Substantia nigra (tissue), 51 donors: ENCODE measurements at places on chromosomes 2 and 18.
A peak's percentile ranks its signal among the peaks of the same experiment; 100 is the strongest.

DNA sequence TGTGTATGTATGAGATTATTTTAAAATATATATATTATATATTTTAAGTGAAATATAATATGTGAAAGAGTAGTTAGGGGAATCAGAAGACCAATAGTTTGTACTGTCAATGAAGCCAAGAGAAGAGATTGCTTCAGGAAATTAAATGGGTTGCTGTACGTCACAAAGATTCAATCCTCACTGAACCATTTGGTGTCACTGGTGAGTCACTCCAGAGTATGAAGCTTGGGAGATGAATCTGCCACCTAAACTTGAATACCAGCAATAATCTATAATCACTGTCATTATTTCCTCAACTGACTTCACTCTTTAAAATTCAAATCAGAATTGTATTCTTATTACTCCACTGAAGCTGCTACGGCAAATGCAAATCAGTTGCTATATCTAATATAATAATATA lies 41.9 kb upstream of the SCN9A start:
- no peak for DNase-seq

DNA sequence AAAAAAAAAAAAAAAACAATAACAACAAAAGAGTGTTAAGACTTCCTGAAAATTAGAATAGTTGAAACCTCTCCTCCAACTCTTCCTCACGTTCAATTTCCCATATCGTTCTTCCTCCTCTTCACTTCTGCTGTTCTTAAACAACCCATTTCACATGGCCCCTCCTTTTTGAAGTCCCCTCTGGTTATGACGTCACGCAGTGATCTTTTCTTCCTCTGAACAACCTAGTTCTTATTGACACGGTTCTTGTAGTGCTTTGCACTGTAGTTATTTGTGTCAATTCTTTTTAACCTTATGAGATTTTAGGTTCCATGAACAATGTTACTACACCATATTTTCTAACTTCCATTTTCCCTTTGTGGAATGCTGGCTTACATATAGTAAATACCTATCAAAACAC lies 69.5 kb upstream of the RGPD4 start:
- DNase-seq: no peak

- no peak for DNase-seq
Measured at GRCh38 chr2:75607400-75607798, 39.2 kb upstream of the MRPL19 start.

GRCh38 chr2:212898011-212898410 lies 253.4 kb downstream of the IKZF2 start:
- no peak for DNase-seq

- DNase-seq: peak; percentile 84
Measured at GRCh38 chr2:68828887-68829708, 42.1 kb downstream of the BMP10 start.

GRCh38 chr2:46805401-46805951 lies 110.1 kb downstream of the MCFD2 start:
- DNase-seq: no peak

DNA sequence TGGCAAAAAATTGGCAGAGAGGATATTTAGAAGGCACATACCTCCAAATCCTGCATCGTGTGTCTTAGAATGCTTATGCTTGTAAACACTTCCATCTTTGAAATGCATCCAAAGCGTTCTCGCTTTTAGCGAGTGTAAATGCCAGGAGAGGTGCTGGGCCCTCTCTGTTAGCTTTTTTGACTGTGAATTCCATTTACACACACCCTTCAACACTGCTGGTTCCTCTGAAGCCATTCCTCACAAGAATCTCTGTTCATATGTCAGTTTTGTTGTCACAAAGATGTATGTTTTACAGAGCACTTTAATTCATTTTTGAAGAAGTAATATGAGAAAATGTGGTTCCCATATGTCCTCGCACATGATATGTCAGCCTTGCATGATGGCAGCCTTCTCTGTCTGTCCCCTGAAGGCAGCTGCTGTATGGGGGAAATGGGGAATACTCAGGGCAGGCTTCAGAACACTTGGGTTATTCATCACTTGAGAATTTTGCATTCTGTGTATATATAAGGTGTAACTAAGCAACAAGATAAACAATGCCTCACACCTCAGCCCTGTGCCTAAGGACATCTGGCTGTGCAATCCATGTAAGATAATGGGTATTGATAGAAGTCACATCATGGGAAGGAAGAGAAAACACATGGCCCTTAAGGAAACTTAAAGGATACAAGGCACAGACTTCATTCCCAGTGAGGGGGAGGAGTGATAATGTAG lies 52.3 kb downstream of the RAB27B start:
- no peak for DNase-seq

- DNase-seq: no peak
Measured at GRCh38 chr2:3461801-3462492, 57.4 kb downstream of the ADI1 start.

GRCh38 chr2:200453853-200454534 lies 55.9 kb downstream of the KCTD18 start:
- DNase-seq: no peak

- no peak for DNase-seq
Measured at GRCh38 chr18:43620936-43621335, 343.6 kb upstream of the SYT4 start.

GRCh38 chr18:72674710-72675109 lies 130.6 kb upstream of the CBLN2 start:
- no peak for DNase-seq

DNA sequence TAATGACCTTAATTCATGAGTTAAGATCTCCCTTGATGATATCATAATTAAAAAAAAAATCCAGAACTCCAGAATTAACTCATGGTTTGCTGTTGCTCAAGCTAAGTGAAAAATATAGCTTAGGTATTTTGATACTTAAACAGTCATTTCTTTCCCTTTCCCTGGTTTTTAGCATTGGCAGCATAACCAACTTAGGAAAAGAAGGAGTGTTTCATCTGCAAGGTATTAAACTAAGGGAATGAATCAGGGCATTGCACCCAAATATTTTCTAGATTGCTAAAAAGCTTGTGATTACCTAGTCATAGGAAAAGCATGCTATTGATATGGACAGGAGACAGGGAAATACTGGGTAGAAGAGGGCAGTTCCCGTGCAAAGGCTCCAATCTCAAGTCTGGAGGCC lies 207.2 kb downstream of the LRP1B start:
- no peak for DNase-seq

DNA sequence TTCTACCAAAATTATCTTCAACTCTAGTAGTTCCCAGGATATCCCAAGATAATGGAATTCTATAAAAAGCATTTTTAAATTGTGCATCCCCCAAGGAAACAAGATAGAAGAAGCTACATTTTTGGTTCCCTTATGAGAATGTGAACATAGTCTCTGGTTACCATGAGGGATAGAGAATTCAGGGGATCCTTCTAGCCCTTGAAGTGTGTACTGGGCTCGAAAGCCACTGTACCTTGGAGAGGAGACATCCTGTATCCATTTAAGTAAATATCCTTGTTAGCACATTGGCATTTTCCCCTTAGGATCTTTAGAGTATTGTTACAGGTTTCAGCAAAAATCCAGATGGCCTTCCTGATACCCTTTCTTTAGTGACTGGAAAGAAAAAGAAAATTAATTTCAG lies 228.5 kb downstream of the RTP5 start:
- DNase-seq: no peak

DNA sequence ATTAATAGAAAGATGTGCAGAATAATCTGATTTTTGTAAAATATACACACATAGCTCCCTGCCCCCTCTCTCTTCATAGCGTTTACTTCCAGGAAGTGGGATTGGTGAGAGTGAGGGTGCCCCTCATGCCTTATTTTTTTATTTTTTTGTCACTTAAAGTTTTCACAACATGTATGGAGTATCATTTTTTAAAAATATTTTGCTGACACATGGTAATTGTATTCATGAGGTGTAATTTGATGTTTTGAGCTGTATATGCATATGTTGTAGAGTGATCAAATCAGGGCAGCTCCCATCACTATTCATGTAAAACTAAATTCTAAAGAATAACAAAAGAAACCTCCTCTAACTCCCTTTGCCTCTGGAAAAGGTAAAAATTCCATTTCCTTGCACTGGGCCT lies 74.7 kb downstream of the VSNL1 start:
- no peak for DNase-seq

GRCh38 chr2:15895615-15896469 lies 44.5 kb upstream of the MYCN start:
- DNase-seq: no peak

DNA sequence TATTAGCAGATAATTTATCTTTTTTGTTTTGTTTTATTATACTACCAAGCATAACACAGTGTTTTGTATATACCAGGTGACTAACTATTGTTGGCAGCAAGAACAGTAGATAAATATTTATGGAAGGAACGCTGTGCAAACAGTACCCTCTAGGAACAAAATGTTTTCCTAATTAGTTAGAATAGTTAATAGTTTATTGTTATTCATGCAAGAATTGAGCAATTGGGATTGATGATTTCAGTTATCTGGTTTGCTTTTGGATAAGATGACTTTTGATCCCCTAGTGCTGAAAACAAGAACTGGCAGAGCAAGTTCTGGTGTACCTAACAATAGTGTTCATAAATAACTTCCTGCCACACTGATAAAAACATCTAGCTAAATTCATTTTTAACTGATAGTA lies 323.3 kb downstream of the TGIF1 start:
- no peak for DNase-seq

GRCh38 chr18:77116201-77117080 lies 16.1 kb downstream of the MBP start:
- no peak for DNase-seq

- DNase-seq: no peak
Measured at GRCh38 chr18:54203914-54204313, 20.6 kb downstream of the MBD2 start.

DNA sequence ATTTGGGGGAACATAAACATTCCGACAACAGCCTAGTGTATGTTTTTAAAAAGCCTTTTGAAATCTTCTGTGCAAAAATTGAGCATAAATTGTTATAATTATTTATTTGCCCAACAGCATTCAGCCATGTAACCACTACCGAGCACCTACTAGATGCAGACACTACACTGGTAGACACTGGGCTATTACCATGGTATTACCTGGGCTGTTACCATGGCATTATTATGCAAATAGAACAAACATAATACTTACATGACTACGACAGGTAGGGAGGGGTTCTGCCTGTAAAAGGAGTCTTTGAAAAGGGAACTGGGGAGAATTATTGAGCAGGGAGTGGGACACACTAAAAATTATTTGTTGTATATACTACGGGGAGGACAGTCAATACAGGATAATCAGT lies 116.4 kb downstream of the MREG start:
- DNase-seq: no peak

GRCh38 chr2:171342067-171342413 lies 91.8 kb downstream of the METTL8 start:
- no peak for DNase-seq

- no peak for DNase-seq
Measured at GRCh38 chr2:170229125-170229524, 51.2 kb downstream of the MYO3B start.

DNA sequence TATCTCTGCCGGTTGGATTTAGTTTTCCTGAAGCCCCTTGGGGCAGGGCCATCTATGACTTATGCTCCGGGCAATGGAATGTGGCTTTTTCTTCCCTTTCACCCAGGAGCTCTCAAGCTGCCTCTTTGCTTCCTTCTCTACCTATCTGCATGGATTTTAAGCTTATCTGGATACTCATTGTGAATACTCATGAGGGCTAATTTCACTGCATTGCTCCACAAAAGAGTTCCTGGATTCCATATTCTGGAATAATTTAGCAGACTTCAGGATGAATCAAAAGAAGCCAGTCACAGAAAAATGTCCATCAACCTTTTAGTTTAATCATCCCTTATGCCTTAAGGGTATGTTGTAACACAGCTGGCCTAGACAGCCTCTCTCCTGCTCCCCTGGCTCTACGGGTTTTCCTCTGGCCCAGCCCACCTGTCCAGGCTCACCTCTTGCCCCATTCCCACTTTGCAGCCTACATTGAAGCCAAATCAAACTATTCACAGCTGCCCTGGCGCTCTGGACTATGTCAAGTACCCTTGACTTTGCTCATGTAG lies 122.8 kb upstream of the RMDN2 start:
- no peak for DNase-seq

- no peak for DNase-seq
Measured at GRCh38 chr2:199791326-199791725, 59.7 kb downstream of the FTCDNL1 start.

- DNase-seq: no peak
Measured at GRCh38 chr2:239589270-239589825, 188.5 kb upstream of the HDAC4 start.

DNA sequence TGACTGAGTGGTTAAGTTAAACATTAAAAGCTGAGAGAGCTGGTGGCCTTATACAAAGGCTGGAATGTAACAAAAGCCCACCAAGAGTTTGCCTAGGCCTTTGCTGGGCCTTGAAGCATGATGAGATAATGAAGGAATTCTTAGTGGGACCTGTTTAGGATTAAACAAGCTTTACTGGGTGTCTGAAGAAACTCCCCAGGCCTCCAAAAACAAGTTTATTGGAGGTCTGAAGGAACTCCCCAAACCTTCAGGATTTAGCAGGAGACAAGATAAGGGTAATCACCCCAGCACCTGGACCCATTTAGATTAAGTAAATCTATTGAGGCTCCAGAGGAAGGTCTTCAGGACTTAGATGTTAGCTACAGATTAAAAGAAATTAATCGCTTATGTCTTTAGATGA lies 18.7 kb downstream of the PCARE start:
- DNase-seq: no peak

DNA sequence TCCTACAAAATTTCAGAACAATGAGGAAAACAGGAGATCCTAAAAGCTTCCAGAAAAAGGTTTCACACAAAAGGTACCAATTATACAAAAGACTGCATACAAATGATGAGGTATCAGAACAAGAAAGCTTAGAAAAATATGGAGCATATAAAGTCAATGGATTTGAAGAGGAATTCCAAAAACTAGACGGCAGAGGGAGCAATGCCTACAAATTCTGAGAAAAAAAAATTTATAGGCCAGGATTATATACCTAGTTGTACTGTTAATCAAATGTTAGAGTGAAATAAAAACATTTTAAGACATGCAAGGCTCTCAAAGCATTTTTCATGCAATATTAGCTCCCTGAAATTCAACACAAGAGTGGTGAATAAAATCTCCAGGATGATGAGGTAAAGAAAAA lies 106.2 kb downstream of the ZRANB3 start:
- no peak for DNase-seq

DNA sequence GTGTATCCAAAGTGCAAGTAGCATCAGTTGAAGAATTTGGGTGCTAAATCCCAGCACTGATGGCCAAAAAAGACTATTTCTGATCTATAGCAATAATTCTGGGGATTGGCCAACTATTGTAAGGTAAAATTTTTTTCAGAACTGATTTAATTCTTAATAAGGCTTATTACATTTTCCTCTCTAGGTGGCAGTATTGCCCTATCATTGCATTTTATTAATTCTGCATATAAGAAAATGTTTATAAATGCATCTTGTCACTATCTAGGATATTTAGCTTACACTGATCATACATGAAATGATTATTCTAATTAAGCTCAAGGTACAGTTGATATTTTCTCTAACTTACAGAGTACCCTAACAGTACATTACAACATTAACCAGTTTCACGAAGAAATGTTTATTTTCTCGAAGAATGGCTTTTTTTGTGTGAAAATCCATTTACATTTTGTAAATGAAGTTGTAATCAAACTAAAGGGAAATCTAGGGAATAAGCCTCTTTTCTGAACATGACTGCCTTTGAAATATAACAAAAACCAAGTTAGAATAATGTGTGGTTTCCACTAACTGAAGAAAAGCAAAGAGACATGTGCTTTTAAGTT lies 11.0 kb downstream of the TTN start:
- no peak for DNase-seq
